ENCODE measurements at places on chromosomes 2 and 18.
A peak's percentile ranks its signal among the peaks of the same experiment; 100 is the strongest.

DNA sequence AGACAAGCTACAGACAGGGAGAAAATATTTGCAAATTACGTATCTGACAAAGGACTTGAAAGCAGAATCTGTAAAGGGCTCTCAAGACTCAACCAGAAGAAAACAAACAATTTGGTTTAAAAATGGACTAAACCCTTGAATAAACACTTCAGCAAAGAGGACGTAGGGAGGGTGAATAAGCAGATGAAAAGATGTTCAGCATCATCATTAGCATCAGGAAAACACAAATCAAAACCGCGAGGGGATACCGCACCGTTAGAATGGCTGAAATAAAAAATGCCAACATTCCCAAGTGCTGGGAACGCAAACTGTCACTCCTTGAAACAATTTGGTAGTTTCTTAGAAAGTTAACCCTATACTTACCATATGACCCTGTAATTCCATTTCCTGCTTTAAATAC lies 136.7 kb downstream of the MBP start:
- DNase-seq, result no peak

GRCh38 chr2:36578343-36579296 lies 19.3 kb downstream of the FEZ2 start:
- DNase-seq, result no peak

DNA sequence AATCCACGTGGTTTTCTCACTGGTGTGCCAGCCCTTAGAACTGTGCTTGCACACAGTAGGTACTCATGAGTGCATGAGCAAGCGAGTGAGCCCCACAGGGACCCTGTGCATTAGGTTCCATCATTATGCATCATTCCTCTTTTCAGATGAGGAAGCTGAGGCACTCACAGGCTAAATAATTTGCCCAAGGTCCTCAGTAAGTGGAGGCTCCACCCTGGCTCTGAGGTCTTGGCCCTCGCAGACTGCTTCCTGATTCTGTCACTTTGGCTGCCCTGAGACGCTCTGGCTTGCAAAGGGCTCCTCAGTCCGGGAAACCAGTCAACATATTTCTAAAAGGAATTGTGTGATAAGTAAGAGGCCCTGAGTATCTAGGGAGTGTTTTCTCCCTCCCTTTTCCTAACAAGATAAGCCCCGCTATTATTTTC lies 71.7 kb downstream of the IL1R2 start:
- no peak for DNase-seq

DNA sequence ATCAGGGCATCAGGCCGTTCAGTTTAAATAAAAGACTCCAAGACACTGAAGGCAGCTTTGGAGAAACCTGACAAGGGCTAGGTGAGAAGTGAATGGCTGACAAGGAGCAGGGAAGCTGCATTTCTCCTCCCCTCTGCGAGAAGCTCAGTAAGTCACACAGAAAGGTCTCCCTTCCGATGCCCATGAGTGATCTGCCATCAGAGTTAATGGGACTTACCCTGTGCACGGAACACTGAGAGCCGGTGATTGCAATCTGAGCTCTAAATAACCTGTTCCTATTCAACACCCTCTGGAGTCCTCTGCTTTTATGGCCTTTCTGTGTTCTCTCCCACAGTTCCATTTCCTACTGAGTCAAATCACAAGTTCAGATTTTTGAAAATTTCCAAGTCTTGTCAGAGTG lies 322.2 kb upstream of the MYT1L start:
- no peak for DNase-seq

- DNase-seq, result no peak
These were observed 37.4 kb upstream of the PPP1R1C start for GRCh38 chr2:181948227-181948626.

GRCh38 chr2:153169609-153170008 lies 309.0 kb downstream of the RPRM start:
- DNase-seq, result no peak

GRCh38 chr2:231514951-231515297 lies 15.3 kb downstream of the NMUR1 start:
- no peak for DNase-seq

DNA sequence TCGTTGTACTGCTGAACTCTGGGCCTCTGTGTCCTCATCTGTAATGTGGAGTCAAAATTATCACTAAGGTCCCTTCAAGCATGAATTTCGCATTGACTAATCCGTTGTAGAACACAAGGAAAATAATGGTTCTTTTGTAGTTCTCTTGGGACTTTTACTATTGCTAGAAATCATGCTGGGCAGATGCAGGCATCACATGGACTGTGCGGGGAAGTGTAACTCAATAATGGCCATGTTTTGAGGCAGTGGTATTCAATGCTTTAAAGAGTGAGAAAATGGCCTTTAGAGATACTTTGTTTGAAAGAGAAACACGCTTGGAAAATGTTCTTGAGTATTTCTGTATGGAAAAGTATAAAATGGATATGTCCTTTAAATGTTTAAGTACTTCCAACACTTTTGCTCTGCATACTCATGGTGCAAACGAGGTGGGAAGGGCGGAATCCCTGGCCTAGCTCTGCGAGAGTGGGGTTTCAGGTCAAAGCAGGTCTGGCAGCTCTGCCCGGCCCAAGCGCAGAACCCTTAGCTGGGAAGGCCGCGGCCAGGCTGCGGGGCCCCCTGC lies 117.3 kb upstream of the MSTN start:
- peak; percentile 86 for DNase-seq

DNA sequence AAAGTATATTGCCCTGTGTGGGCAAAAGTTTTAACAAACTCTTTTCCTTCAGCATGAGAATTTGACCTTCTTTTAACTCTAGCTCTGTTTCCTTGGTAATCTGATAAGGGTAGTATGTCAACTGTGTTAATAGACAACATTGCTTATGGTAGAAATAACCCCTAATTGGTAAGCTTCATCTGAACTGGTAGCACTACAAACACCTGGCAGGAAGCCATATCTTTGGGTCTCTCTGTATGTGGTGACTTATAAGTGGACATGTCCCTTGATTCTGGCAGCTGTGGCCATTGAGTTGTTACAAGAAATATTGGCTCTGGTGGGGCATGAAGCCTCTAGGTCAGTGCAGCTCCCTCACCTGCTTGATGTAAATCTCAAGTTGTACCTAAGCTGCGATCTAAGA lies 46.9 kb downstream of the MBD5 start:
- no peak for DNase-seq

- no peak for DNase-seq
These were observed 9.2 kb downstream of the TMEM37 start for GRCh38 chr2:119440873-119441272.

DNA sequence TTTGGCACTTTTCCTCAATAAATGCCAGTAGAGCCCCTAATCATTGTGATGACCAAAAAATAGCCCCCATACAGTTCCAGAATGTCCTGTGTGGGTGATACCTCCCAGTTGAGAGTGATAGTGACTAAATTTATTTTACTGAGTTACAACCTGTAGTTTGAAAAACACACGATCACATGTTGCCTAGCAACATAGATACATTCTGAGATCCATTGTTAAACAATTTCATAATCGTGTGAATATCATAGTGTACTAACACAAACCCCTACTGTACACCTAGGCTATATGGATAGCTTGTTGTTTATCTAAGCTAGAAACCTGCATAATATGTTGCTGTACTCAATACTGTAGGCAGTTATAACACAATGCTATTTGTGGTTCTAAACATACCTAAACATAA lies 30.6 kb downstream of the KCMF1 start:
- DNase-seq, result no peak

GRCh38 chr18:13246591-13246990 lies 28.0 kb downstream of the LDLRAD4 start:
- no peak for DNase-seq

- no peak for DNase-seq
These were observed 11.6 kb downstream of the FECH start for GRCh38 chr18:57574866-57575265.

DNA sequence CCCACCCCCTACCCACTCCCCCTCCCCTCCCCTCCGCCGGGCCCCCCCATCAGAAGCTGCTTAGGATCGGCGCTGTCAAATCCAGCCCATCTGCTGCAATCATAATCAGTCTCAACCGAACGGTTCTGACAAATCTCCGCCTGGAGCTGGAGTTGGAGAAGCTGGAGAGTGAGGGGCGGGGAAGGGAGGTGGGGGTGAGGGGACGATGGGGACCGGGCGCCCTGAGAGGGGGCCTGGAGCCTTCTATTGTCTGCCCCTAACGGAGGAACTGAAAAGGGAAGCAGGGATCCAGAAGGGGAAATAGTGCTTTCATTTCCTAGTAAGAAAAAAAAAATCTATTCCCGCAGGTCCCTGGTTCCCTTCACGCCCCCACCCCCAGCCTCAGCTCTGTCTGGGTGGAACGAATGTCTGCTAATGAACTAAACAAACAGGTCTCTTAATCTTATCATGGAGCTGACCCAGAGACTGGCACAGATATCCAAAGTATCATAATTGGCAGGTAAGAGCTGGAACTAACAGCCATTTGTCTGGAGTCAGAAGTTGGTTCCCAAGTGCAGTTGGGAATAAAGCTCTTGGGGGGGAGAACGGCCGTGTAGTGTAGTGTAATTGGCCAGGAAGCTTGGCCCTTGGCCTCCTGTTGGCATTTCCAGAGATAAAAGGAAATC lies 301.2 kb downstream of the NCKAP5 start:
- DNase-seq, result no peak

DNA sequence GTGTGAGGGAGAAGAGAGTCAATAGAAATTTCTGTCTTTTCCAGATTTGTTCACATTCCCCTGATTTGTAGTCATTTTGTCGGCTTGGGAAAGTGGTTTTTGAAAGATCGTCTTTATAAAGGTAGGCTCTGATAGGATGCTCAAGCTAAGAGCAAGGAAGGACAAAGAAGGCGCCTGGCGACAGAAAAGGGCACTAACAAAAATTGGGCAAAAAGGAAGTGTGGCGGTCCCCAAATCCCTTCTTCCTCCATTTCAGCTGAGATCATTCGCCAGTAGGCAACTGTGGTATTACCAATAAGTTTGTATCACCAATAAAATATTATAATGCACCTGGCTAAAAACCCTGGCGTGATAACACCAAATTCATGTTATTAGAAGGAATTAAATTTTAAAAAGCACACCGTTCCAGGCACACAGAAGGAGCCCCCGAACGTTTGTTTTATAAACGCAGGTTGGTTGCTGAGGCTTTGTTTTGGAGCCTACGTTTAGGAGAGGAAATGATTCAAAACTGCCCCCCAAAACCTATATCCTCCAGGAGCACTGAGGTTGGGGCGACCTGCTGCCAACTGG lies 756 bp upstream of the PTPN4 start:
- no peak for DNase-seq

DNA sequence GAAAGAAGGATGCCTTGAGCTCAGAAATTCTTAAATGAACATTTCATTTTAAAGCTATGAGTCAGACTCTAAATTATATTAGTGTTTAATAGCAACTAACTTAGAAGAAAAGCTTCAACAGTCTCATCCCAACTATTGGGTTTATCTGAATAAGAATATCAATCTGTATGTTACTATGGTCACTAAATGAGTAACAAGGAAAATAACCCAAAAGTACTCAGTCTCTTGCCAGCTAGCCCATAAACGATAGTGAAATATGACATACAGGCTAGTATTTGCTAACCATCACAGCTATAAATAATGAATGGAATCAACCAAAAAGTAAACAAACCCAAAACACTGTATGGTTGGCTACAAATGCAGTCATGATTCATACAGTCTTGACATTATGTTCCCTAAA lies 174.9 kb downstream of the RAB3GAP1 start:
- no peak for DNase-seq

- DNase-seq, result no peak
These were observed 219.3 kb downstream of the ZEB2 start for GRCh38 chr2:144300632-144301031.
